Activated CD4-positive, alpha-beta T cell treated with anti-CD3 and anti-CD28 coated beads, Interleukin-2, amount 50 U/mL, for 4 hours (primary cell): ENCODE measurements at places on chromosomes 4 and X.

DNA sequence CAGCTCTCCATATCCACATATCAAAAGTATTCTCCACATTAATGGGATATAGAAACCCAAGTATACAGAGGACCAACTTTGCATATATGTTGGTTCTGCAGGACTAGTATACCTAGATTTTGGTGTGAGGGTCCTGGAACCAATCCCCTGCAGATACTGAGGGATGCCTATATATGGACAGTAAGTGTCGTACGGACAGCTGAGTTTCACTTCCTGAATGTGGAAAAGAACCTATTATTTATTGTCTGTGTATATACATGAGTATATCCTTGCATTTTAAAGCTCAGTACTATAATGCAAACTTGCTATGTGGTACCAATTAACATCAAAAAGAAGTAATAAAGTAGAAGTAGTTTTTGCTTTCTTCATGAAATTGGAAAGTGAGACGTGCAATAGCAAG lies 101.9 kb downstream of the FBXW7 start:
- DNase-seq, result no peak

DNA sequence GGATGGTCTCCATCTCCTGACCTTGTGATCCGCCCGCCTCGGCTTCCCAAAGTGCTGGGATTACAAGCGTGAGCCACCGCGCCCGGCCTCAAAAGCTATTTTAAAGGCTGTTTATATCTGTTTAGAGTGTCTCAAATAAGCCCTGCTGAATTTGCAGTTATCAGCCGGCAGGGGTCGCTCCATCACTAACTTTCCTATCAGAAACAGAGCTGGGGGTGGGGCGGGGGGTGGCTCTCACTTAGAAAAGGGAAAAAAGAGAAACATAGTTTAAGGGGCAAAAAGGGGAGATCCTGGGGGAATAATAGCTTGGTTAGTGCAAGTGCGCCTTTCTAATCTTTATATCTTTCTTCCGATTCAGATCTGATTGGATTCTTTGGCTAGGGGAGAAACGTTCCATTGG lies 450.7 kb downstream of the UBE2NL start:
- DNase-seq, result no peak

DNA sequence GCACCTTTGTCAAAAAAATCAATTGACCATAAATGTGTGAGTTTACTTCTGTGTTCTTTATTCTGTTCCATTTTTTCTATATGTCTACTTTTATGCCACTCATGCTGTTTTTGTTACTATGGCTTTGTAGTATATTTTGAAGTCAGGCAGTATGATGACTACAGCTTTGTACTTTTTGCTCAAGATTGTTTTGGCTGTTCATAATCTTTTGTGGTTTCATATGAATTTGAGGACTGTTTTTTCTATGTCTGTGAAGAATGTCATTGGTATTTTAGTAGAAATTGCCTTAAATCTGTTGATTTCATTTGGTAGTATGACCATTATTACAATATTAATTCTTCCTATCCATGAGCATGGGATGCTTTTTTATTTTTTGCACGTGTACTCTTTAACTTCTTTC lies 346.8 kb downstream of the PPP3CA start:
- DNase-seq, result no peak

GRCh38 chr4:124409044-124409443 lies 303.5 kb downstream of the ANKRD50 start:
- no peak for DNase-seq

GRCh38 chr4:150867148-150867547 lies 147.9 kb downstream of the LRBA start:
- no peak for DNase-seq

GRCh38 chr4:111066447-111066846 lies 443.6 kb upstream of the PITX2 start:
- DNase-seq, result no peak

- DNase-seq, result no peak
These were observed 42.6 kb downstream of the PLS3 start for GRCh38 chrX:115603534-115604074.

GRCh38 chrX:78322863-78323262 lies 4.5 kb downstream of the CYSLTR1 start:
- no peak for DNase-seq

- no peak for DNase-seq
These were observed 61.9 kb upstream of the FAM47B start for GRCh38 chrX:34880656-34881055.
